ENCODE measurements at places on chromosomes 11 and 22.

- DNase-seq: no peak
Measured at GRCh38 chr11:115497303-115497702, 6.9 kb downstream of the CADM1 start.

- DNase-seq: no peak
Measured at GRCh38 chr22:30249049-30250038, 2.8 kb upstream of the LIF start.

DNA sequence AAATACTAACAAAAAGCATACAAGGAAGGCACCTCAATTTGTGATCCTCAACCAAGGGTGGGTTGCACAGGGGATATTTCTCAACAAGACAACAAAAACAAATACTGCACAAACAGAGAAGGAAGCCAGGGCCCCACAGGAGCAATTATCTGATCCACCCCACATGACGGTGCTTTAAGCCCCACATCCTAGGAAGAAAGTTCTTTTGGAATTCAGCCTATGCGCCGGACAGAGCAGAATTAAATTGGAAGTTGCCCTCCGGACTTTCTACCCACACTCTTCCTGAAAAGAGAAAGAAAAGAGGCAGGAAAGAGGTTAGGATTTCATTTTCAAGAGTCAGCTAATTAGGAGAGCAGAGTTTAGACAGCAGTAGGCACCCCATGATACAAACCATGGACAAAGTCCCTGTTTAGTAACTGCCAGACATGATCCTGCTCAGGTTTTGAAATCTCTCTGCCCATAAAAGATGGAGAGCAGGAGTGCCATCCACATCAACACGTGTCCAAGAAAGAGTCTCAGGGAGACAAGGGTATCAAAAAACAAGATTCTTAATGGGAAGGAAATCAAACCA is 40.6 kb downstream of the OSBP start:
- DNase-seq: no peak

- DNase-seq: no peak
Measured at GRCh38 chr11:105392556-105392955, 217.3 kb upstream of the GRIA4 start.

DNA sequence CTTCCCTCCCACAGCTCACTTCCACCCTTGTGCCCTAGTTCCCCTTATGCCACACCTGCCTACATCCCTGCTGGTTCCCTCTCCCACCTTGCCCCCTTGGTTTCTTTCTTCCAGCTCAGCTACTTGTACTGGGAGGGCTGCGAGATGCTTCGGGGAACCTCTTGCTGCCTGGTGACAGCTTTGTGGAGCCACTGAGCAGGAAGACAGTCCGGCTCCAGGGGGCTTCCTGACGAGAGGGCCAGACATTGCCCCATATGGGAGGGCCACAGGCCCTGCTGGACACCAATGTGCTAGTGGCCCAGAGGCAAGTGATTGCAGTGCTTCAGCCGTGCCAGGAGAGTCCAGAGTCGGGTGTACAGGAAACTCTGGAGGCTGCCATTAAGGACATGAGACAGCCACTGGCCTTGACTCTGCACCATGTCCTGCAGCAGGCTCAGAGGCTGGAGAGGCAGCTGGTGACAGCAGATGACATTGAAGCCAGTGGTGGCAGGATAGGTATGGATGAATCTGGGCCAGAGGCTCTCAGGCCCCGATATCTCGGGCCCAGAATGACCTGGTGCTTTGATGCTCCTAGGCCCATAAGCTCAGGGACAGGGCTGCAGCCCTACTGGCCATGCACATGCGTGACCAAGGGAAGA is 54.3 kb downstream of the BTG4 start:
- no peak for DNase-seq

DNA sequence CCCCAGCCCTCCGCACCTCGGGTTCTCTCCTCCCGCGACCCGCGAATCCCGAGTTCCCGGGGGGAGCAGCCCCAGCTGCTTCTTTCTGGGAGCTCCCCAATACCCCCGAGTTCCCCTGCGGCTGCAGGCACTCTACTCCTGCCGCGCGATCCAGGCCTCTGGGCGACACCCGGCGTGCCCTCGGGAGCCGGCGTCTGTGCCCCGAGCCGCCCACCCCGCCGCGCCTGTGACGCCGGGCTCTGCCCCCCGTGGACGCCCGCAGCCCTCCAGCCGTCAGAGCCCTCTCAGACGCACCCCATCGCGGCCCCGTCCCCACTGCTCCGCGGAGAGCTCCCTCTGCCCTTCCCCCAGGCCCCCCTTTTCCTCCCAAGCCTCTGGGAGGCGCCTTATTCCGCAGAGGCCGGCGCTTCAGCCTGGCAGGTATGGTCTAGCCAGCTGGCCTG is 422 bp downstream of the GLB1L2 start:
- no peak for DNase-seq

DNA sequence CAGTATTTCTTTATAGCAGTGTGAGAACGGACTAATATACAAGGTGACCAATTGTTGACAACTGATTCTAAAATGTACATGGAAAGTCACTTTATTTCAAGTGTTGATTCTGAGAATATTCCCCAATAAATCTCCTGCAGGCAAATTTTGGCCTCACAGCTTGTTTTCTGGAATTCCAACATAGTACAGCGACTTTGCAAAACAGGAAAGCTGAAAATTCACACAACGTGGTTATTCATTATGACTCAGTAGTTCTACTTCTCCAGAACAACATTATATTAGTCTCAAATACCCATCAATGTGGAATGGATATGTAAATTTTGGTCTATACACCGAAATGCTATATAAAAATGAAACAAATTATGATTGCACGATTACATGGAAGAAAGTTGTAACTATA is 22.5 kb upstream of the OR5AN1 start:
- no peak for DNase-seq

- peak; percentile 96 for DNase-seq
Measured at GRCh38 chr11:12673924-12674570, at the start of gene TEAD1. TEAD1 (plus strand) TSS chr11:12674421.

DNA sequence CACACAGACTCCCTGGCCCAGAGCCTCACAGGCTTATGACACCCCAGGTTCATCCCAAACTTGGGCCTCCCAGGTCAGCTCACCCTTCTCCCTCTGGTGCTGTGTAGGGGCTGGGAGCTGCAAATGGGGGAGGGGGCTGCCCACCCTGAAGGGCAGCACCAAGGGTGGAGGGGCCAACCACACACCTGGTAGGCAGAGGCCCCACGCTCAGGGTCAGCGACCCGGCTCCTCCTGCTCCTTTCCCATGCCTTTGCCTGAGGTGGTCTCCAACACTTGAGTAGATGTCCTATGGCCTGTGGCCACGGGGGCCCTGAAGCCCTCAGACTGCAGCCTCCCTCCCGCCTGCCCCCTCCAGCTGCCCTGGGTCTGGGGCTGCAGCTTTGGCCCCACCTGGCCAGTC is 3.4 kb downstream of the DGCR6 start:
- no peak for DNase-seq

GRCh38 chr11:114815761-114816160 is 137.4 kb downstream of the NXPE2 start:
- no peak for DNase-seq

DNA sequence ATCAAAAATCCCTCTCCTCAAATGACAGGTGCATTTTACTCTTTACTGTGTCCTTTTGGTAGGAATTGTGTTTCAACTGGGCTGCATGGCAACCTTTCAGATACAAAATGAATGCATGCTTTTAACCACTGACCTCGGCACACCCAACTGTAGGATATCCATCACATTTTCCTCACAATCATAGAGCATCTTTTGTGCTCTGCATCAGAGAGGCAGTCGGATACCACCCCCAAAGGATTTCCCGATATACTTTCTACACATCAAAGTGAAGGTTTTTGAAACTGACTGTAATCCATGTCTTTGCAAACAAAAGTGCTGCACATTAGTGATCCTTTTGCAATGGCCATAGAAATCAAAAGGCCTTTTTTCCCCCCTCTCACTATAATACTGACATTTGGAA is 9.1 kb downstream of the ME3 start:
- DNase-seq: no peak

DNA sequence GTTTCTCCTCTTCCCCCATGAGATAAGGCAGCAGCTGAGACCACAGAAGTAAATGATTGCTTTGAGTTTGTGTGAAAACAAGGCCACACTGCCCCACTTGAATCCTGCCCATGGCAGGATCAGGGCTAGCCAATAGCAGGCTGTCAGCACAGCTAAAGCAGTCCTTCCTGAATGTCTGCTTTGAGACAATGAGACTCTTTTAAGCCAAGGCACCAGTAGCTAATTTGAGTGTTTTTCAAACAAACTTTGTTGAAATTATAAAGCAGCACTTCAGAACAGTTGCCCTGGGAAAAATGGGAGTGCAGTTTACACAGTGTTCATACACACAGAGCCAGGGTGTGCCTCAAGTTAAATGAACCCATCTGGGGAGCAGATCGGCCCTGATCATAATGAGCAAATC is 103.5 kb upstream of the OR5AK2 start:
- no peak for DNase-seq

DNA sequence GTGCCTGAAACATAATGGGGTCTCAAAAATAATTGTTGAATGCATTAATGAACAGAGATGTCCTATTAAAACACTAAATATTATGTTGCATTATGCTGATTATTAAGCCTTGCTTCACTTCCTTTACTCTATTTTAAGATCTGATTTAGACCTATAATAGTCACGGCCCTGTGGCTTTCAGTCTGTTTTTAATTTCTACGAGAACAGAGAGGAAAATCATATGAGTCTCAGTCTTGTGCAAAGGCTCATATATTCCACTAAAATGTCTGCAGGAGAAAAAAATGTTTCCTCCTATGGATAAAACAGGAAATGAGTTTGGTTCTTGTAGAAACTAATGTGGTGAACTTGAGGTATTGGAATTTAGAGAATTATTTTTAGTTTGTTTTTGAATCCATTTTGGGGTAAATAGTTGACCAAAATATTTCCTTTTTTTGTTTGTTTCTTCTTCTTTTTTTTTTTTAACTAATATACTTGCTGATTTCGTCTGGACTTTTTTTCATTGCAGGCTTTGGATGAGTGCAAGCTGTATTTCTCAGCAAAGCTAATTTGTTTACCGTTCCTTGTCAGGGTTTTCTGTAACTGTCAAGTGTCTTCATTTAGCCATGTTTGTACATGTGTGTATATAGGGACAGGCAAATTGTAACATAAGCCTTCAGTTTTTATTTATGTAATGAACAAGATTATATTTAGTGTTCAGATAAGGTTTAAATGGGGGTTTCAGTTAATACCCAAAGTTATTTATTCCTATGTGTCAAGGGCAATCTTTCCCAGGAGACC is 139.1 kb upstream of the DDI1 start:
- no peak for DNase-seq

DNA sequence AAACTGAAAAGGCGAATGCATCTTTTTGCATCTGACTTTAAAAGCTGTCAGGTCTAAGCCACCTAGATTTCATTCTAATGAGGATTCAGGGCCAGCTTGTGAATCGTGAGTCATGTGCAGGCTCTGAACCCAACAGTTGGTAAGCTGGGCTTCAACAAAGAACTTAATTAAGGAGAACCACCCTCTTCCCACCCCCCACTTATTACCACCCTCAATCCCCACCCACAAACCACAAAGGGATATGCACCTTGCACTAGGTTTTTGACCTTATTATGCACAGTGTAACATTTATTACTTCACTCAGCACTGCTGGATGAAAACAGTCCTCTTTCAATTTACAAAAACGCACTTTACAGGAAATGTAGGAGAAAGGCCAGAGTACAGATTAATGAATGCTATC is 94.1 kb upstream of the LIN7C start:
- no peak for DNase-seq

- no peak for DNase-seq
Measured at GRCh38 chr11:110631551-110631950, 80.7 kb downstream of the ARHGAP20 start.

- DNase-seq: no peak
Measured at GRCh38 chr22:41976070-41976901, 7.0 kb downstream of the SEPTIN3 start.

DNA sequence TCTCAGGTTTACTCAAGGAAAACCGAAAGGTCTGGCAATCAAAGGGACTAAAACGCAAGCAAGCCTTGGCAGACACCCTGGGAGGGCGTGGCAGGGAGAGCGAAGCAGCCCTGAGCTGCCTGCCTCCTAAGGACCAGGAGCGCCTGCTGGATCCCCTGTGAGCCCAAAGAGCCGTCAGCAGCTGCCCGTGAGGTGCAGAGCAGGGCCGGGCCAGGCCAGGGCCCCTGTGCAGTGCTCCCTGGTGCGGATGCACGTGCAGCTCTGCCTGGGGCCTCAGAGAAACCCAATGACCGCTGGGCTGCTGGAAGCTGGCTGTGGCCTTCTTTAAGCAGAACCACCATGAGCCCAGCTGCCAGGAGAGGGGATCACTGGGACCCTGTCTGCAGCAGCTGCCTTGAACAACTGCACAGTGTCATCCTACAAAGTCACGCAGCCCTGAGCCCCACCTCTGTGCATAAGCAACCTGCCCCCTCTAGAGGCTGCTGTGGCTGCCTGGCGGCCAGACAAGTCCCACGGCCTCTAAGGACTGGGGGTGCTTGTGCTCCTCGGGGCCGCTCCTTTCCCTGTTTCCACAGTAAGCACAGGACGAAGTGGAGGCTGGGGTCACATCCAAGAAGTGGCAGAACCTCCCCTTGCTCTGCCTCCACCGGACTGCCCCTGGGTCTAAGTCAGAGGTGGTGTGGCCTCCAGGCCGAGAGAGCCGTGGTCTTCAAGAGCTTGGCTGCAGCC is 29.1 kb upstream of the COMT start:
- no peak for DNase-seq

DNA sequence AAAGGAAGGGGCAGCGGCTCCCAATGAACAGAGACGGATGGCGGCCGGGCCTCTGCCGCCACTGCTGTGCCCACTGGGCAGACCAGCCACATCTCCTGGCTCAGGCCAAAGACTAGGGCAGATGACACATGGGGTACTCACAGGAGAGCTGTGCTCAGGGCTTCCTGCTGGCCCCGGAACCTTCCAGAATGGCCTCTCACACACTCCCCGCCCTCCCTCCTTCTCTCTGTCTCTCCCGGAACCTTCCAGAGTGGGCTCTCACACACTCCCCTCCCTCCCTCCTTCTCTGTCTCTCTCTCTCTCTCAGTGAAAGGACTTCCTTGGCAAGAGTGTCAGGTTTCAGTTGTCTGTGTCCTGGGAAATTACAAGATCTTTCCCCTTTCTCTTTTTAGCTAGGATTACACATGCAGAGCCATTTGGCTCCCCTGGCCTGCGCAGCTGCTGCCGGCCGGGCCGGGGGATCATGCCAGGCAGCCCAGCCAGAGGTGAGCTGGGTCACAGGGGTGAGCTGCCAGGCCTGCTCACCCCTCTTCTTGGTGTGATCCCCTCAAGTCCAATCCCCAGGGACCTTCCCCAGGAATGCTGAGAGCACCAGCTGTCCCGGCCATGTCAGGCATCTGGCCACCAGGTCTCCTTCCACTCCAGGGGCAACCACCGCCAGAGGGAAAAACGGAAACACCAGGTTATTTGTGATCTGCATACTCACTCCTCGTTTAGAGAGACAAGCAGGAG is 45.3 kb upstream of the ADA2 start:
- no peak for DNase-seq

- DNase-seq: no peak
Measured at GRCh38 chr22:19128009-19128401, 3.1 kb upstream of the TSSK2 start.

DNA sequence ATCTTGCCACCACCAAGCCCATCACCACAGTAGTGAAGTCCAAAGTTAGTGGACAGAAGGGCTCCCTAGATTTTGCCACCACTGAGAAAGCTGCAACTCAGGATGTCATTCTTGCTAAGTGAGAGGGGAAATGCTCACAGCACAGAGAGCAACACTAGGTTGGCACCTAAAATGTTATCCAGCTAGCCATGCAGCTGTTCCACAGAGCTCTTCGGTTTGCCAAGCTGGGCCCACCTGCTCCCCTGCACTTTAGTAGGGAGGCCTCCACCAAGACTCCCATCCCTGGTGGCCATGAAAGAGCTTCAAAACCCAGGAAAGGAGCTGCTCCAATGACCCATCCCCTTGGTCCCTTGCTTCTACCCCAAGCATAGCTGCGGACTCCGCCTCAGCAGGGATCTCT is 63.8 kb downstream of the TRIM29 start:
- no peak for DNase-seq

Data from hepatic stellate cell (primary cell).